ENCODE measurements at places on chromosomes 16 and 17.

GRCh38 chr17:7205561-7205960 is 14.1 kb downstream of the DLG4 start:
- DNase-seq = no peak

DNA sequence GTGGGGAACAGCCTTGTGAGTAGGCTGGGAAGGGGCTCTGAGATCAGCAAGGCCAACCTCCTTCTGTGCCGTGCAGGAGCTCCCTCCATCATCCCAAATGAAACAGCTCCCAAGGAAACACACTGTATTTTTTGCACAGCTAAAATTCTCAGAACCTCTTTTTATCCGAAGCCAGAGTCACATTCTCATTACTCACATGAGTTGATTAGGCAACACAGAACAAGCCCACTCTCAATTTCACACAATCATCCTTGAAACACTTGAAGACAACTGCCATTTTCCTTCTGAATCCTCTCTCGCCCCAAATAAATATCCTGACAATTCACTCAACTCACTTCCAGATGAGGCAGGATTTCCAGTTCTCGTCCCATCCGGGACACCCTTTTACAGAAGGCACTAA is 66.1 kb downstream of the MYO18A start:
- no peak for DNase-seq

DNA sequence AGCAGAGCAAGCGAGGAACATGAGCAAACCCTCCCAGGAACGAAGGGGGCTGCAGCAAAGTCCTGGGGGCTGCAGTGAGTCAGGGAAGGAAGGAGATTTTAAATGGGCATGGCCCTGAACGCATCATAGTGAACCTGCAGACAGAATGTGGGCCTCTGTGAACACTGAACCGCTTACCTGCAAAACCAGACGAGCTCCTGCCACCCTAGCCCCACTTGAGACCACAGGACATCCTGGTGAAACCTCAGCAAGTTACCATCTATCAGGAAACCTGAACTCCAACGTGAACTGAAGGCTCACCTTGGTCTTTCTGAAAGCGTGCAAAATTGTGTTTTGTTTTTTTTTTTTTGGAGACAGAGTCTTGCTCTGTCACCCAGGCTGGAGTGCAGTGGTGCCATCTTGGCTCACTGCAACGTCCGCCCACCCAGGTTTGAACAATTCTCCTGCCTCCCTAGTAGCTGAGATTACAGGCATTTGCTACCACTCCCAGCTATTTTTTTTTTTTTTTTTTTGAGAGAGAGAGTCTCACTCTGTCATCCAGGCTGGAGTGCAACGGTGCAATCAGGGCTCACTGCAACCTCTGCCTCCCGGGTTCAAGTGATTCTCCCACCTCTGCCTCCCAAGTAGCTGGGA is 30.8 kb downstream of the FANCA start:
- no peak for DNase-seq

DNA sequence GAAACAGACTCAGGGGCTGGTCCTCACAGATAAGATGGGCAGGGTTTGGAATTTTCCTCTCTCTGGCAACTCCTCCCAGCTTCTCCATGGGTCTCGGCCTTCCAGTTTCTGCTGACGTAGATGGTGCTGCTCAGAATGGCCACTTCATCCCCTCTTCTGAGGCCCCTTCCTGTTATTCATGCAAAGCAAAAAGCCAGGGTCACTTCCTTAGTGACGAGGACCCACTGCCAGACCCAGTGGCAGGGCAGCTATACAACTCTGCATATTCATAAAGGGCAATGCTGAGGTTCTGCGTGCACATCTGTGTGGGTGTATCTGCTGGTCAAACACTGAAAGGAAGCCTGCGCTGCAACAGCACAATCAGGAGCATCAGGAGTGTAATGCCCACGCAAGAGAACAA is 108.8 kb downstream of the WSCD1 start:
- no peak for DNase-seq

GRCh38 chr17:4394208-4395110 is 28.0 kb upstream of the UBE2G1 start:
- peak; percentile 24 for DNase-seq

GRCh38 chr17:56593086-56593645 is 333 bp upstream of the NOG start:
- DNase-seq = no peak
